Vagina (tissue), 2 donors: ENCODE measurements at places on chromosomes 7 and 10.
A peak's percentile ranks its signal among the peaks of the same experiment; 100 is the strongest.

GRCh38 chr7:51290702-51291540 is 25.7 kb downstream of the COBL start:
- no peaks in the 10 kb centered on the region for H3K4me1 ChIP-seq
- no peaks in the 10 kb centered on the region for H3K27me3 ChIP-seq
- DNase-seq: no peak
- H3K36me3 ChIP-seq: no peaks in the 10 kb centered on the region

DNA sequence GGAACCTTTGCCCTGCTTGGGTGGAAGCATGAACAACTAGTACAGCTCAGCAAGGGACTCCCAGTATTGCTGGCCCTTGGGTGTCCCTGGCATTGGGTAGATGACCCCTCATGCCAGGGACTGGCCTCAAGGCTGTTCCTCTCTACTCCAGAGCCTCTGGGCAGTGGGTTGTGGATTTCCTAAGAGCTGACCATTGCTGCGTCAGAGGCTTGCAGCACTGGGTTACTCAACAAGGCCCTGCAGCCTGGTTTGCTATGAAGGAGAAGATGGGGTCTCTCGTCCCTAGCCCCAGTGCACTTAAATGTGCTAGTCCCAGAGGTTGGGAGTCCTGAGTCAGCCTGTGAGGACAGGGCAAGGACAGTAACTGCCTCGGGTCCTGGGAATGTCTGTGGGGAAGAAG is 2.5 kb downstream of the VSIR start:
- DNase-seq: no peak
- H3K4me1 ChIP-seq: peaks cover 86% of the 10 kb centered on the region
- no peaks in the 10 kb centered on the region for H3K27me3 ChIP-seq
- peak overlapping the region; percentile 90 for H3K4me3 ChIP-seq

DNA sequence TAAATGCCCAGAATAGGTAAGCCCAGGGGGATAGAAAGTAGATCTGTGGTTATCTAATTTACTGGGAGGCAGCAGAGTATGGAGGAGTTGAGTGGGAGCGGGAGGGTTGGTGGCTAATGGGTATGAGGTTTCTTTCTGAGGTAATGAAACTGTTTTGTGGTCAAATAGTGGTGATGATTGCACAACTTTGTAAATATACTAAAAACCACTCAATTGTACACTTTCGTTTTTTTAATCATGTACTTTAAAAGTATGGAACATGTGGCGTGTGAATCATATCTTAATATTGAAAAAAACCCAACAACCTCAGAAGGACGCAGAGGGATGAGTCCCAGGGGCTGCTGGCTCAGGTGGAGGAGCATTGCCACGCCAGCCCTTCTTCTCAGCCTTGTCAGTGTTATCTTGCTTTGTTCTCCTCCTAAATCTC is 118.1 kb downstream of the WDR11 start:
- no peak for DNase-seq
- H3K4me3 ChIP-seq: no peak overlapping the region
- H3K27ac ChIP-seq: no peak overlapping the region
- no peaks in the 10 kb centered on the region for H3K4me1 ChIP-seq
- H3K27me3 ChIP-seq: no peaks in the 10 kb centered on the region

GRCh38 chr10:35237766-35238512 is 98.4 kb upstream of the CCNY start:
- no peaks in the 10 kb centered on the region for H3K4me1 ChIP-seq
- no peaks in the 10 kb centered on the region for H3K27me3 ChIP-seq
- no peak for DNase-seq
- no peaks in the 10 kb centered on the region for H3K36me3 ChIP-seq

GRCh38 chr7:25801214-25801613 is 350.8 kb upstream of the NFE2L3 start:
- H3K27me3 ChIP-seq: no peaks in the 10 kb centered on the region
- DNase-seq: no peak
- H3K4me3 ChIP-seq: no peak overlapping the region
- H3K36me3 ChIP-seq: no peaks in the 10 kb centered on the region

DNA sequence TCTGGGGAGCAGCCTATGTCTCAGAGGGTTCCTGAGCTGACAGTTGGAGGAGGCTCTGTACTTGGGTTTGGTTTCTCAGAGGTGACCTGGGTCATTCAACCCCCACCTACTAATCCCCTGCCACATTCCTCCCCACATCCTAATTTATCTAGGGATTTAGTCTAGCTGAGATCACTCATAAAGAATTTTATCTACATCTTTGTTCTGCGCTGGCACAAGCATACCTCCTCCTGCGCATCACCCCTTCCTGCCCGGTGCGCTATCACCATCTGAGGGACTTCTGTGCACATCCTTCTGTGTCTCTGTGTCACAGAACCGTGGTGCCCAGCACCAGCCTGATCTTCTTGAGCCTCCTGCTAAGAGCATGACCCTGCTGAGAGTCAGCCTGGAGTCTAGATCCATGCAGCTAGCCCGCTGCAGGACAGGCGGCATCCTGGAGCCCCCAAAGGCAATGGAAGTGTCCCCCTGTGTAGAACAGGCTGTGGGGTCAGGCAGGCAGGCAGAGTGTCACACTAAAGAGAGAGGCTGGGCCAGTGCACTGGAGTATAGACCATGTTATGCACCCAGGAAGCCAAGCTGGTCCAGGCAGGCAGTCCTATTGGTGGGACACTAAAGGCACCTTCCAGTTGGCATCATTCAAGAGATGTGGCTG is 63.6 kb downstream of the ARHGAP22 start:
- peak; percentile 58 for DNase-seq
- H3K36me3 ChIP-seq: no peaks in the 10 kb centered on the region

GRCh38 chr7:45718464-45719330 is 144.5 kb downstream of the ADCY1 start:
- peak; percentile 94 for DNase-seq
- H3K36me3 ChIP-seq: peaks cover 5% of the 10 kb centered on the region
- H3K27ac ChIP-seq: no peak overlapping the region
- no peaks in the 10 kb centered on the region for H3K4me1 ChIP-seq

GRCh38 chr7:17184805-17185689 is 113.4 kb upstream of the AHR start:
- H3K4me3 ChIP-seq: no peak overlapping the region
- peak overlapping the region; percentile 51 for H3K27ac ChIP-seq
- no peak for DNase-seq
- no peaks in the 10 kb centered on the region for H3K27me3 ChIP-seq

DNA sequence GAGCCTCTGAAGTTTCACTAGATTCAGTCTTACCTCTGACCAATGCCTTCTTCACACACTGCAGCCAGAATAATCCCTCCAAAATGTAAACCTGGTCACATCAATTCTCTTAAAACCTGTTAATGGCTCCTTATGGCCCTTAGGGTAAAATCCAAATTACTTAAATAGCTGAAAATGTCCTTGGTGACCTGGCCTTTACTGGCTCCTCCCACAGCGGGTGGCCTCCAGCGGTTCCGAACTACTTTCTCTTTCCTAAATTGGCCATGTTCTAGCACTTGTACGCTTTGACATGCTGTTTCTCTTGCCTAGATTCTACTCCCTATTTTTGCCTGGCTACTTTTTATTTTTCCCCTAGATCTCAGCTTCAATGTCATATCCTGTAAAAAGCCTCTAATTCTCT is 36.1 kb downstream of the AGK start:
- peaks cover 23% of the 10 kb centered on the region for H3K4me1 ChIP-seq
- DNase-seq: no peak
- no peaks in the 10 kb centered on the region for H3K36me3 ChIP-seq
- no peak overlapping the region for H3K27ac ChIP-seq
- no peaks in the 10 kb centered on the region for H3K27me3 ChIP-seq

- no peak for DNase-seq
- H3K36me3 ChIP-seq: no peaks in the 10 kb centered on the region
- H3K27ac ChIP-seq: no peak overlapping the region
- peaks cover 19% of the 10 kb centered on the region for H3K4me1 ChIP-seq
Observed at GRCh38 chr10:116737627-116738327, 4.6 kb downstream of the HSPA12A start.

GRCh38 chr7:55887821-55888247 is 578 bp downstream of the ZNF713 start:
- peak overlapping the region; percentile 36 for H3K27ac ChIP-seq
- H3K36me3 ChIP-seq: no peaks in the 10 kb centered on the region
- no peak for DNase-seq
- H3K4me3 ChIP-seq: peak overlapping the region; percentile 39
- H3K4me1 ChIP-seq: peaks cover 7% of the 10 kb centered on the region

DNA sequence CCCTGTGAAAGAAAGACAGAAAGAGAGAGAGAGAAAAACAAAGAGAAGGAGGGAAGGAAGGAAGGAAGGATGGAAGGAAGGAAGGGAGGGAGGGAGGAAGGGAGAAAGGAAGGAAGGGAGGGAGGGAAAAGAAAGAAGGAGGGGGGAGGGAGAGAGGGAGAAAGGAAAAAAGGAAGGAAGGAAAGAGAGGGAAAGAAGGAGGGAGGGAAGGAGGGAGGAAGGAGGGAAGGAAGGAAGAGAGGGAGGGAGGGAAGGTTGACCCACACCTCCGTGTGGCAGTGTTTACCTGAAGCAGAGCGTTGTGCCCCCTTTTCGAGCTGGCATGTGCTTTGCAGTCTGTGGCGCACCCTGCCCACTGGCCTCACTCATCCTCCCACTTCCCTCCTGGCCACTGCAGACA is 12.3 kb upstream of the MPP7 start:
- H3K27me3 ChIP-seq: no peaks in the 10 kb centered on the region
- H3K4me3 ChIP-seq: no peak overlapping the region
- H3K27ac ChIP-seq: no peak overlapping the region
- H3K4me1 ChIP-seq: no peaks in the 10 kb centered on the region
- no peak for DNase-seq

GRCh38 chr7:20721086-20721810 is 65.4 kb downstream of the SP8 start:
- no peak overlapping the region for H3K27ac ChIP-seq
- no peaks in the 10 kb centered on the region for H3K27me3 ChIP-seq
- no peak overlapping the region for H3K4me3 ChIP-seq
- no peaks in the 10 kb centered on the region for H3K4me1 ChIP-seq

DNA sequence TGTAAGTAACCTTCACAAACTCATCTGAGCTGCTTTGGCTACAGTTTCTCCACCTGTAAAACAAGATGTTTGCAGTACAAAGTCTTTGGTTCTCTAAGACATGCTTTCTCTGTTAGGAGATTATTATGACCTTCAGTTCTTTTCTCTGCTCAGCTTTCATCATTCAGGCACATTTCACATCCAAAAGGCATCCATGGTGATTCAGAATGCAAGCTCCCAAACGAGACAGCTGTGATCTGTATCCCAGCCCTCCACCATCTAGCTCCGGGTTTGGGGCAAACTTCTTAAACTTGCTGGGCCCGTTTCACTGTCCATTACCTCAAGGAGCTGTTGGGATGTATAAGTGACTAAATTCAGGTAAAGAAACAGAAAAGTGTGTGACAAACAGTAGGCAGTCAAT is 95.8 kb upstream of the COL1A2 start:
- no peaks in the 10 kb centered on the region for H3K36me3 ChIP-seq
- no peak overlapping the region for H3K4me3 ChIP-seq
- no peak for DNase-seq
- peak overlapping the region; percentile 94 for H3K27ac ChIP-seq
- H3K27me3 ChIP-seq: no peaks in the 10 kb centered on the region

DNA sequence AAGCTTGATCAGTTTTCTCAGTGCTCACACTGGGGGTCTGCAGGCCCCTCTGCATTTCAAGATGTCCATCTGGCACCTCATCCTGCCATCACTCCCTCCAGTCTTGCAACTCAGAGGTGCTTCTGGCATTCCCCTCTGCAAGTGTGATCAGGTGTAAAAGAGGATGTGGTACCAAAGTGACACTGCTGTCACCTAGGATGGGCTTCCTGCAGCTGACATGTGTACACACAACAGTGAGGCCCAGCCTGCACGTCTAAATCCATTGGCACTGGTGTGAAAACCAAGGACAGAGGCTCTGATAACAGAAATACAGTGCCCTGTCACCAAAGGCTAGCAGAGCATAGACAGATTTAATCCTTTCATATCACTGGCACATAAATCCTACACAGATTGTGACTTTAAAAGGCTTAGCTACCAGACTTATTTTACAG is 162.5 kb upstream of the CELF2 start:
- H3K4me3 ChIP-seq: no peak overlapping the region
- no peak overlapping the region for H3K27ac ChIP-seq
- H3K36me3 ChIP-seq: no peaks in the 10 kb centered on the region
- H3K4me1 ChIP-seq: no peaks in the 10 kb centered on the region

- H3K27me3 ChIP-seq: no peaks in the 10 kb centered on the region
- no peaks in the 10 kb centered on the region for H3K36me3 ChIP-seq
- no peak overlapping the region for H3K4me3 ChIP-seq
Observed at GRCh38 chr10:44261710-44262455, 123.0 kb downstream of the CXCL12 start.

- peak overlapping the region; percentile 91 for H3K4me3 ChIP-seq
- DNase-seq: no peak
- peak overlapping the region; percentile 100 for H3K27ac ChIP-seq
- H3K4me1 ChIP-seq: peaks cover 47% of the 10 kb centered on the region
- no peaks in the 10 kb centered on the region for H3K27me3 ChIP-seq
Observed at GRCh38 chr10:37856881-37857286, 526 bp downstream of the ZNF248 start.

GRCh38 chr7:12315049-12315448 is 88.6 kb downstream of the VWDE start:
- H3K27me3 ChIP-seq: no peaks in the 10 kb centered on the region
- H3K27ac ChIP-seq: no peak overlapping the region
- H3K4me1 ChIP-seq: no peaks in the 10 kb centered on the region
- no peak for DNase-seq
- H3K36me3 ChIP-seq: no peaks in the 10 kb centered on the region
- H3K4me3 ChIP-seq: no peak overlapping the region

DNA sequence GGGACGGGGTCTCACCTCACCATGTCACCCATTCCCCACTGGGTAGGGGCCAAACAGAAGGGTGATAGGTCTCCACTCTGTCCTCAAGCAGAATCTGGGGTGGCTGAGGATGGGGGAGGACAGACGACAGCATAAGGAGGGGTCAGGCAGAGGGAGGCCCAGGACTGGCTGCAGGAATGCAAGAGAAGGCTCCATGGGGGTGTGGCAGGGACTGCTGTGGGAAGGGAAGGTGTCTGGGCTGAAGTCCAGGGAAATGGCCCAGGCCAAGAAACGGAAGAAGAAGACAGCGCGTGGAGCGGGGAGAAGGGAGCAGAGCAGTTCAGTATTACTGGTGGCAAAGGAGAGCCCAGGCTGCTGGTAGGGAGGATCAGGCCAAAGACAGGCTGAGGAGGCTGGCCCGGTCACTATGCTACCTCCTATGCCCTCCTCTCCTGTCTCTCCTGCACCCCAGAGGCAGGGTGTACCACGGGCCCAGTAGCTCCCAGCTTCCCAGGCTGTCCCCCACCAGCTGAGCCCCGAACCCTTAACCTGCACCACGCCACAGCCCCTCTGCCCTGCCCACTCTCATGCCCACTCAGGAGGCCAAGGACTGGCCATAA is 60.9 kb downstream of the GRB10 start:
- H3K4me1 ChIP-seq: peaks cover 8% of the 10 kb centered on the region
- no peaks in the 10 kb centered on the region for H3K27me3 ChIP-seq
- DNase-seq: no peak
- H3K4me3 ChIP-seq: no peak overlapping the region
- no peaks in the 10 kb centered on the region for H3K36me3 ChIP-seq
- no peak overlapping the region for H3K27ac ChIP-seq
